ENCODE measurements at places on chromosomes 1 and 21.

DNA sequence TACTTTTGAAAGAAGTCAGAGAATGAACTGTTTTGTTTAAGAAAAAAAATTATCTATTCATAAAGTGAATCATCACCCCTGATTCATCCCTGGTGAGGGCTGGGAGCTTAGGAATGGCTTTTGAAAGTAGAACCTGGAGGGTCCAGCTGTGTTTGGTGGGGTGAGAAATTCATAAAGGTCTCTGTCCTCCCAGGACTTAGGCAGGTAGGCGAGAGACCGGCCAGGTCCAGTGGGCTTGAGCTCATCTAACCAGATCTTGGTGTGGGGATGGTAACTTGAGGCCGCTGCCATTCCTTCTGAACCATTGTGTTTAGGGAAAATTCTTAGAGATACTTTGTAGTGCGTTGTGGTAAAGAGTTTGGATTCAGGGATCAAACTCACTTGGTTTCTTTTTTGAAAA, 156.8 kb upstream of the TNR start:
- no peak for DNase-seq

GRCh38 chr1:83998498-83999315, at the start of gene TTLL7:
TTLL7 (minus strand) TSS chr1:83999132; CDS start chr1:83952211, 46,921 bp downstream.
- peak; percentile 57 for DNase-seq

DNA sequence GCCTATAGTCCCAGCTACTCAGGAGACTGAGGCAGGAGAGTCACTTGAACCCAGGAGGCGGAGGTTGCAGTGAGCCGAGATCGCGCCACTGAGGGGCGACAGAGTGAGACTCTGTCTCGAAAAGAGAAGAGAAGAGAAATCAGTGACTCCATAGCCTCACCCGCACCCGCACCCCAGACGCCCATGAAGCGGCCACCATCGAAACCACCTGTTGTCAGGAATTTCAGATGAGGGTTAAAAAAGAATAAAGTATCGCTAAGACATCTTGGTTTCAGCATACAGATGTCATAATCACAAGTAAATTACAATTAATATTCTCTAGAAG, 47.4 kb downstream of the NPHP4 start:
- no peak for DNase-seq

DNA sequence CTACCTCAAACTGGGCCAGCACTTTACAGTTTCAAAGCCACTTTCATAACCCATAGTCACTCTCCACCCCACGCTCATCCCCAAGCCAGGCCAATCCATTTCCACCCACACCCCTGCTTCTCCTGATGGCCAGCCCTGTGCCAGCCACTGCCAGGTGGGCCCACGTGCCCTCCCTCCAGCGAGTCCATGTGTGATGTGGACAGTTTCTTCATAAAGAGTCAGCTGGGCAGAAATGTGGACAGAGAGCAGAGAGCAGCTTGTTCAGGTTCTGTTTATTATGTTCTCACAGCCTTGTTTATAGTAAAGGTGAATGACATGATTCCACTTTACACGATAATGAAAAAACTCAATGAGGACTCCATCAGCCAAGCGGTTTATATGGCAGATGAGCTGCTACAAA, 37.4 kb upstream of the RGS16 start:
- DNase-seq, result no peak

DNA sequence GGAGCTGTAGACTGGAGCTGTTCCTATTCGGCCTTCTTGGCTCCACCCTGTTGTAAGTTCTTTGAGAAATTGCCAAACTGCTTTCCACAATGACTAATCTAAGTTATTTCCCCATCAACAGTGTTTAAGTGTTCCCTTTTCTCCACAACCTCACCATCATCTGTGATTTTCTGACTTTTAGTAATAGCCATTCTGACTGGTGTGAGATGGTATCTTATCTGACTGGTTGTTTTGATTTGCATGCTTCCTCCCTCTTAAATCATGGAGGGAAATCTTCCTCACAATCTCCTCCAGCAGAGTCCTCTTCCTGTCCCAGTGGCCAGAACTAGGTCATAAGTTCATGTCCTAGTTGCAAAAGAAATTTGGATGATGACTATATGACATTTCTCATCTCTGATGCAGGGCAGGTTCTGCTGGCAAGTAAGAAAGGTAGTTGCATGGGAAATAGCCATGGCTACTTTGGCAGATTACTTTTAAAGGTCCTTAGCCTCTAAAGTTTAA, 294.0 kb downstream of the LRRC40 start:
- no peak for DNase-seq

GRCh38 chr1:1351511-1352427, 2.6 kb upstream of the DVL1 start:
- no peak for DNase-seq

DNA sequence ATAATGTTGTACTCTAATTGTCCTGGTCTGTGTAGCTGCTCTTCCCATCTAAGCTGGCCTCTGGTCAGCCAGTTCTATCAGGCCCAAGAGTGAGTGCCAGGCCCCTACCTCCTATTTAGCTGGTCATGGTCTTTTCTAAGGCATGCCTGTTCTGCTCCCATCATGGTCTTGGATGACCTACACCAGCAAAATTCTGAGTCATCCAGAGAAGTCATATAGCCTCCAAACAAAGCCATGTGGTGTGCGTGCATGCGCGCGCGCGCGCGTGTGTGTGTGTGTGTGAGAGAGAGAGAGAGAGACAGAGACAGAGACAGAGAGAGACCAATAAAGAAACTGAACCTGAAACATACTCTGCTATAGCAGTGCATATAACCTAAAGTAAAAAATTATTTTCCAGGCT, 254.4 kb downstream of the BRINP2 start:
- DNase-seq, result no peak

GRCh38 chr1:78687914-78688313, 38.3 kb downstream of the IFI44 start:
- DNase-seq, result no peak

- DNase-seq, result no peak
Observed at GRCh38 chr1:1185101-1185765, 11.6 kb downstream of the TTLL10 start.

- DNase-seq, result no peak
Observed at GRCh38 chr1:216907100-216907499, 183.9 kb upstream of the ESRRG start.

GRCh38 chr21:26489781-26490180, 83.3 kb downstream of the CYYR1 start:
- no peak for DNase-seq

DNA sequence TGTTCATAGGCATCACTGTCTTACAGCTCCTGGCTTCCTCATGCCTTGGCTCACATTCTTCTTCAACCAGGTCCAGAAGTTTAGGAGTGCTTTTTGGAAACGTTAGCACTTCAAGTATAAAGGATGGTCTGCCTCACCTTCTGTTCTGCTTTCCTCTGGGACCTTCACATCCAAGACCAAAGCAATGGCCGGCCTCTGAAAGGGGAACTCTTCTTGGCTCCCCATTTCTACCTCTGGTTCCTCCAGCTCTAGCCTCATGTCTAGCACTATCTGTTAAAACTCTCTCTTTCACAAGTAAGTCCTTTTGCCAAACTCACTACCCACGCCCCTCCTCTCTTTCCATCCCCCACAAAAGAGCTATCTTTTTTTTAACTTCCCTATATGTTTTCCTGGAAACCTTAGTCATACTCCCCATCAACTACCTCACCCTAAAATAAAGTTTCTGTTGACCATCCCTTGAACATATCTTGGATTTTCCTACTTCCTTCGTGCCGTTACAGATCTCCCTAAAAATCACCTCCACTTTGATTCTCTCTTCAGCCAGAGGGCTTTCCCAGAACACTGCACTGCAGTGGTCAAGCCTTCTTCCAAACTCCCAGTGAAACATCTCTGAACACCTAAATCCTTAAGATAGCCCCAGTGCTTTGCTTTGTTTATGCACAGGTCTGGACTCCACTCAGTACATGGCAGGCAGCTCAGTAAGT, 7.9 kb downstream of the SORT1 start:
- DNase-seq, result no peak

GRCh38 chr1:56295949-56296929, 283.1 kb downstream of the PLPP3 start:
- no peak for DNase-seq

GRCh38 chr1:26541816-26542711, 12.5 kb downstream of the RPS6KA1 start:
- peak; percentile 82 for DNase-seq

DNA sequence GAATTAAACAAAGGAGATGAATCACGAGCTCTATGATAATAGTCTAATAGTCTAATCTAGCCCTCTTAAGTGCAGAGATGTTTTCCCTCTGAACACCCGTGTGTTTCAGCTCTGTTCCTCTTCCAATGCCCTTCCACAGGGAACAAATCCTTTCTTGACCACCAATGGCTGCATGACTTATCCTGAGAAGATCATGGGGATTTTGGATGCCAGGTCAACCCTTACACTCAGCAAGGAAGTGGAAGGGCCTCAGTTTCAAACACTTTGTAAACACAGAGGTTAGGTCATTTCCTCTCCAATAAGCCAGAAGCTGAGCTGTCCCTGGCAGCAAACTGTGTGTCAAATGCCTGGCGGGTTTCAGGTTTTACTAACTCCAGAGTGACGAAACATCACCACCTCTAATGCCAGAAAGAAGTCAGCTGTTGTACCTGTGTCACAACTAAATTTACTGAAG, 200.0 kb downstream of the GABPA start:
- DNase-seq, result no peak

DNA sequence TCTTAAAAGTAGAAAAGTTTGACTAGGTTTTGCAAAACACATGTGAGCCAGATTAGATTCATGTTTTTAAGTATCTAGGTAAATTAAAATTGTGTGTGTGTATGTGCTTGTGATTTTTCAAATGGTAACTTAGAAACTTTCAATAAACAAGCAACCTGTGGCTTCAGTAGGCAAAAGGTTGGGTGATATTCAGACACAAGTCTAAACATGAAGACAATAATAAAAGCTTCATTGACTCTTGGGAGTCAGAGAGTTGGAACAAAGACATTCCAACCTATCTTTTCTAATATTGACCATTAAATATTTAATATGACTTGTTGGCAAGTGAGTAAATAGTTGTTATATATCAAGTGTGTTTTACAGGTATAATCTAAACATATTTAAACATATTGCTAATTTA, 1049.6 kb upstream of the ADGRL4 start:
- DNase-seq, result no peak

GRCh38 chr1:215198021-215198420, 115.5 kb downstream of the KCNK2 start:
- DNase-seq, result no peak

- DNase-seq, result no peak
Observed at GRCh38 chr1:64287071-64287470, 83.6 kb downstream of the UBE2U start.

DNA sequence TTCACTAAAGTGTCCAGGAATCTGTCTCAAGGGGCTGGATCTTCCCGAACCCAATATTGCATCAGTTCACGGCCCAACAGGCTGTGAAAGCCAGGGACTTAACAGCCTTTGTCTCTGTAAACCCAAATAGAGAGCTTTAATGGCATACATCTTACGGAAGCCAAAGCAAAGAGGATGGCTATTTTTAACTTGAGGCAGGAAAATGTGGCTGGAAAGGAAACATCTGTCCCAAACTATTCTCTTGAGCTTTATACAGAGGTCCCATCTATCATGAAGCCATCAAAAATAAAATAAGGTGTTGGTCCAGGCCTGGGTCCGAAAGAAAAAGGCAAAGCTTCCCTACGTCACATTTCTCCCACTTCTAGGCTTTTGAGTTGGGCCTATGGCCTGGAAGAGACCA, 7.7 kb upstream of the CD34 start:
- DNase-seq, result no peak

DNA sequence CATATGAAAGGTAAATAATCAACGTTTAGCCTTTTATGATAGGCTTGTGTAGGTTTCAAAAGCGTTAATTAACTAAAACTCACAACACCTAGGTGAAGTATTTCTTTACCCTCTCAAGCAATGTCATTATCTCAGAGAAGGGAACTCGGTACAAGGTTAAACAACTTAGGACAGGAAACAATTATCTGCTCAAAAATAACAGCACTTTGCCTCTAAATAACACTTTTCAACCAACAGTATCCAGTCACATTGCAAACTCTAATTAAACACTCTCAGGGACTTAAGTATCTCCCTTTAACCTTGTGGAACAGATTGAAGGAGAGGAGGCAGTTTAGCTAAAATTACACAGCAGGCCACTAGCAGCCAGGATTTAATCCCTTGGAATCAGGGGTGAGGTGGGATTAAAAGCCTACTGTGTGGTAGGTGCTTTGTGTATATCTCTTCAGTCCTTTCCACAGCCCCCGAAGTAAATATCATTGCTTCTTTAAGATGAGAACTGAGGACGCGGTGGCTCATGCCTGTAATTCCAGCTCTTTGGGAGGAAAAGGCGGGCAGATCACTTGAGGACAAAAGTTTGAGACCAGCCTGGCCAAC, 5.2 kb upstream of the AKNAD1 start:
- DNase-seq, result no peak

GRCh38 chr1:52153898-52154297, 12.0 kb downstream of the ZFYVE9 start:
- no peak for DNase-seq

DNA sequence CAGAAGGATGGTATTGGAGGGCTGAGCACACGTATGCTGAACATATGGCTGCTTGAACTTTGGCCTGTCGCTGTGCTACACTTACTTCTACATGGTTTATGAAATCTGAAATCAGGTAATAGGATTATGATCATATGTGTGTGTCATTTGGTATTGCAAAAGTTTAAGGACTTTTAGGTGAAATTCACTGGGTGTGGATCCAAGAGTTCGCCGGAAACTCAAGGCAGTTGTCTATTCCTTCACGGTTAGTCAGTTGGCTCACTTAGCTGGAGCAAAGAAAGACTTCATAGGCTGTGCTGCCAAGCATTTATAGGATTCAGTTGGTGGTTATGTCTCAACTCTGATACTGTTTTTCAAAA, 927 bp downstream of the UAP1 start:
- no peak for DNase-seq

DNA sequence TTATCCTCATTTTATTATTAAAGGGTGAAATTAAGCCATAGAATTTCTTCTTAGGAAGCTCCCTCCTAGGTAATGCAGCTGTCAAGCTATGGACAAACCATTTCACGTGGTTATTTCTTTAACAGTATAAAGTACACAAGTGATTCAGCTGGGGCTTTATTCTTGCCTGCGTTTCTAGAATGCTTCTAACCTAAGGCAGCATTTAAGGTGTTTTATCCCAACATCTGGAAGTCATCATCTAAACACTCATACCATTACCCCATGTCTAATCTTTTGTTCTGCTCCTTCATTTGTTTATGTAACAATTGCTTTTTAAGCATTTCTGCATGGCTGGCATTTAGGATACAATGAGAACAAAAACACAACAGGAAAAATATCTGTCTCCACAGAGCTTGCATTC, 829.2 kb upstream of the ADAMTS5 start:
- no peak for DNase-seq

DNA sequence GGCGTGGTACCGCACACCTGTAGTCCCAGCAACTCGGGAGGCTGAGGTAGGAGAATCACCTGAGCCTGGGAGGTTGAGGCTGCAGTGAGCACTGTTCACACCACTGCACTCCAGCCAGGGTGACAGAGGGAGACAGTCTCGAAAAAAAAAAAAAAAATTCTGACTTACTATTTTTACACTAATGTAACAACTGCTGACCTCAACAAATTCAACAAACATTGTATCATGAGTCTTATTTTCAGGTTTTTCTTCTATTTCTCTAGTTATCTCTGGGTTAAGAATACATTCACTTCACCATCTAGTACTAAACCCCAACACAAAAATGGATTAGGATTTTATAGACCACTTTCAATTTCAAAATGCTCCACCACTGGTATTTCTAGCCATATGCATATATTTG, 72.9 kb downstream of the UBR4 start:
- DNase-seq, result no peak

GRCh38 chr1:78240755-78241154, 195.0 kb downstream of the GIPC2 start:
- no peak for DNase-seq
